ENCODE measurements at places on chromosomes 3 and 15.

- no peak for DNase-seq
These were observed 87.0 kb downstream of the TP63 start for GRCh38 chr3:189718215-189718614.

GRCh38 chr3:152508705-152509104 lies 240.0 kb downstream of the MBNL1 start:
- DNase-seq: peak; percentile 10

DNA sequence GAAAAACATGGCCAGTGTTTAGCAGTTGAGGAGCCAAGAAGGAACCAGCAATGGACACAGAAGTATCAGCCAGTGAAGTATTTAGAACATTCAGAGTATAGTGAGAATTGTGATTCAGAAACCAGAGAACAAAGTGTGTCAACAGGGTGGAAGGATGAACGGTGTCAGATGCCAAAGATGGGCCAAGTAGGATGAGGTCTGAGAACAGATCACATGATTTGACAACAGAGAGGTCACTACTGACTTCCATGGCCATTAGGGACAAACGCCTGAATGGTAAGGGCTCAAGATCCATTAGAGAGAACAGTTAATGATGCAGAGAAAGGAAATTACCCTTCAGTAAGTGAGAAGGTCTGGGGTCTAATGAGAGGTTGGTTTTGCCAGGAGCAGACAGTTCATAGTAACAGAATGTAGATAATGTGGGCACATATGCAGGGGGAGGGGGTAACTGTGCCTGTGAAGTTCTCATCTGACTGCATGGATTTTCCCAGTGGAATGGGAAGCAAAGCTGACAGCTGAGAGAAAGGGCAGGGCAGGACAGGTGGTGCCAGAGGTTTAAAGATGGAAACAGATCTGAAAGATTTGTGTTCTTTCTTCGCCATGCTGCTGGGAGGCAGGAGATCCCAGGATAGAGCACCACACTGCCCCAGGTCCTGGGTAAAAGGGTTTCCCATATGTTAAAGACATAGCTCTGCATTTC lies 4.8 kb upstream of the ACAD9 start:
- DNase-seq: no peak

- no peak for DNase-seq
These were observed 19.0 kb downstream of the ARNT2 start for GRCh38 chr15:80423215-80423614.

GRCh38 chr3:11077466-11077865 lies 76.8 kb upstream of the HRH1 start:
- no peak for DNase-seq

- DNase-seq: no peak
These were observed 64.0 kb upstream of the TTBK2 start for GRCh38 chr15:42984493-42985034.

DNA sequence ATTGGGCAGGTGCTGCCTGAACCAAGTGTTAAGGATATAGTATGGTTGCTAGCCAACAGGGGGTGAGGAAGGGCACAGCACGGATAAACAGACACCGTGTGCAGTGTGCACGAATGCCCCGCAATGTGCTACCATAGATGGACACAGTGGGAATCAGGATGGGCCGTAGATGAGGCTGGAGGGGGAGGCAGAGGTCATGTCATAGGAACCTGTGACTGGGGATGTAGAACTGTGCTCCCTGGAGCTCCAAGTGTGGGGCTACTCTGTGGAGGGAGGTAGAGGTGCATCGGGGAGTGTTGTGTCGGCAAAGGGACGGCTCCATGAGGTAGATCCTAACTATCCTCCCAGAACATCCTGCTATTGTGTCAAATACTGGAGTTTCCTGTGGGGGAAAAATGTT lies 102.5 kb downstream of the TNIK start:
- DNase-seq: no peak

GRCh38 chr3:169865176-169865767 lies 4.5 kb downstream of the LRRC31 start:
- no peak for DNase-seq

- DNase-seq: no peak
These were observed 2.1 kb downstream of the UBA5 start for GRCh38 chr3:132662212-132662611.

DNA sequence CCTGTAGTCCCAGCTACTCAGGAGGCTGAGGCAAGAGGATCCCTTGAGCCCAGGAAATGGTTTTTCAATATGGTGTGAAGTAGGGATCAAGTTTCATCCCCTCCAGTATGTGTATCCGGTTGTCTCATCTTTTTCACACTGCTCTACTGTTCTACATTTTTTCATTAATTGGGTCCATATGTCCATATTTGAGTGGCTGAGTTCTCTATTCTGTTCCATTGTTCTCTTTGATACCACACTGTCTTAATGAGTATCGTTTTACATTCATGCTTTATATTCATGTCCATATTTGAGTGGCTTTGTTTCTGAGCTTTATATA lies 81.6 kb upstream of the LRRFIP2 start:
- DNase-seq: no peak
